ENCODE measurements at places on chromosomes 7 and 10.

DNA sequence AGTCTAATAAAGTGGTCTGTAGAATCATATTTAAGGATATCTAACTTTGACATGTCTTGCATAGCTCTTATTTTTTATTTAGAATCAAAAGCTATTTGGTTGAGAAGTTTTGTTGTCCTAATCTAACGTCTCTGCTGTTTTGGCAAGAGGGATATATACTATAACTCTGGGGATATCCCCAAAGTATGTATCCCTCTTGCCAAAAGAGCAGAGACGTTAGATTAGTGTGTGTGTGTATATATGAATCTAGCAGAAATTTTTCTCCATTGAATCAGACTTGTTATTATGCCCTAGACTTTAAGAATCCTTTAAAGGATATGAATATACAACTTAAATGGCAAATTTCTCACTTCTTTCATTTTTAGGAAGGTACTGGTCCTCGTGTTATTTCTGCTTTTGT is 9.6 kb downstream of the SMC3 start:
- DNase-seq = no peak

DNA sequence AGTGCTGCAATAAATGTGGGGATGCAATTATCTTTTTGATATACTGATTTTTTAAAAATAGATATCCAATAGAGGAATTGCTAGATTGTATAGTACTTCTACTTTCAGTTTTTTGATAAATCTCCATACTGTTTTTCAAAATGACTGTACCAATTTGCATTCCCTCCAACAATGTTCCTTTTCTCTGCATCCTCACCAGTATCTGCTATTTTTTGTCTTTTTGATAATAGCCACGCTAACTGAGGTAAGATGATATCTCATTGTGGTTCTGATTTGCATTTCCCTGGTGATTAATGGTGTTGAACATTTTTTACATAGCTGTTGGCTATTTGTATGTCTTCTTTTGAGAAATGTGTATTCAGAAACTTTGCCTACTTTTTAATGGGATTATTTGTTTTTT is 217.7 kb upstream of the MTPN start:
- DNase-seq = no peak

DNA sequence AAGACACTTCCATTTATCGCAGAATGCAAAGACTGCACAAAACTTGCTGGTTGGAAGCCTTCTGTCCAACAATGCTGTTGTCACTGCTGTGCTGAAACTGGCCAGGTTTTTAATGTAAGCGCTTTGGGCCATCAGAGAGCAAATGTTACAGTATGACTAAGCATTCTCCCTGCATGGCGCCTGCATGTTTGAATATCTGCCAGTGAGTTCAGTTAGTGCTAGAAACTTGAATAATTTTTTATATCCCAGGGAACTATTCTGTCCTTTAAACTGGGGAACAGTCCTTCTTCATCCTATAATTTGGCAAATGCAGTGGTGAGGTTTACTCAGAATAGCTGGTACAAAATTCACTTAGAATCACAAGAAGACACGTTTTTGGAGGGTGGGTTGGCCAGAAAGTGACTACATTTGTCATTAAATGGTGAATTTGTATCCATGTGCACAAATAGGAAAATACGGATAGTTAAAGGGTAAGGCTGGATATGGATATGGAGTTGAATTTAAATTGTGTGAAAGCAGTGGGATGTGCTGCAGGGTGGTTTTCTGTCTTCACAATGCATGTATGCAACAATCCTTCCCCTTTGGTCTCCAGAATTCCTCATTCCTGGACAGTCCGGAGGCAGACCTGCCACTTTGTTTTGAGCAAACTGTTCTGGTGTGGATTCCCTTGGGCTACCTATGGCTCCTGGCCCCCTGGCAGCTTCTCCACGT is 1.7 kb downstream of the ABCC2 start:
- no peak for DNase-seq

GRCh38 chr7:143345428-143345900 is 17.0 kb downstream of the FAM131B start:
- peak; percentile 36 for DNase-seq

GRCh38 chr10:68105820-68106219 is 3.5 kb upstream of the MYPN start:
- DNase-seq = no peak

Measured in activated CD4-positive, alpha-beta T cell treated with anti-CD3 and anti-CD28 coated beads for 24 hours (primary cell).